ENCODE measurements at places on chromosomes 12 and 14.

- DNase-seq = no peak
Observed at GRCh38 chr14:93150227-93151208, 34.2 kb downstream of the MOAP1 start.

- DNase-seq = no peak
Observed at GRCh38 chr14:33774723-33775470, 176.0 kb downstream of the EGLN3 start.

DNA sequence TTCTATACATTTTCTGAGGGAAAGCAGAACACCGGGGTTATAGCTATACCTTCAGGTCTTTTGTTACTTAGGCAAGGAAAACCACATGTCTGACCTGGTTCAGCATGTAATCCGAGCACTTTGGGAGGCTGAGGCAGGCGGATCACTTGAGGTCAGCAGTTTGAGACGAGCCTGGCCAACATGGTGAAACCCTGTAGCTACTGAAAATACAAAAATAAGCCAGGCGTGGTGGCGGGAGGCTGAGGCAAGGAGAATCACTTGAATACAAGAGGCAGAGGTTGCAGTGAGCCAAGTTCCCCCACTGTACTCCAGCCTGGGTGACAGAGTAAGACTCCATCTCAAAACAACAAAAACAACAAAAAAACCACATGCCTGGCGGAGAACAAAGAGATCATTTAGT is 177.6 kb downstream of the ACSS3 start:
- no peak for DNase-seq

GRCh38 chr12:108017472-108018057 is 111.5 kb upstream of the WSCD2 start:
- no peak for DNase-seq

DNA sequence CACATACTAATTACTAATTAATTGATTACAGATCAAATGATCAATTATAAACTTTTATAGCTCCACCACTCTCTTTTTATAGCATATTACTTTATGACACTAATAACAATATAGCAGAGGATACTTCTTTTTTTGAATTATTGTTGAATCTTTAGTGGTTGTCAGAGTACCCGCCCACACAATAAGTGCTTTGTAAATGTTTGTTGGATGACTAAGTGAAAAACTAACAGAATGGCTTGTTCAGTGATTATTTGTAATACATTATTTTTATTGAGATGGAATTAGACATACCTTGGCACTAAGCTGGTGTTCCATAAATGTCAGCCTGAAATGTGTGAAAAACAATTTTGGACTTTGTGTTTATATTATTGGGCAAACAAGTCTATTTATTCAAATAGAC is 670.5 kb upstream of the ATXN7L3B start:
- no peak for DNase-seq

- DNase-seq = no peak
Observed at GRCh38 chr12:1384910-1385309, 209.5 kb downstream of the FBXL14 start.

GRCh38 chr12:63420206-63420644 is 248.1 kb downstream of the DPY19L2 start:
- DNase-seq = peak; percentile 37
